Stimulated activated CD4-positive, alpha-beta T cell treated with anti-CD3 and anti-CD28 coated beads, TNF-alpha, amount 100 ng/mL, for 24 hours (primary cell): ENCODE measurements at places on chromosomes 13 and 19.
A peak's percentile ranks its signal among the peaks of the same experiment; 100 is the strongest.

GRCh38 chr19:55691561-55692481, 16.8 kb downstream of the EPN1 start:
- no peak for DNase-seq

- no peak for DNase-seq
Measured at GRCh38 chr13:108860418-108860817, 231.0 kb downstream of the MYO16 start.

DNA sequence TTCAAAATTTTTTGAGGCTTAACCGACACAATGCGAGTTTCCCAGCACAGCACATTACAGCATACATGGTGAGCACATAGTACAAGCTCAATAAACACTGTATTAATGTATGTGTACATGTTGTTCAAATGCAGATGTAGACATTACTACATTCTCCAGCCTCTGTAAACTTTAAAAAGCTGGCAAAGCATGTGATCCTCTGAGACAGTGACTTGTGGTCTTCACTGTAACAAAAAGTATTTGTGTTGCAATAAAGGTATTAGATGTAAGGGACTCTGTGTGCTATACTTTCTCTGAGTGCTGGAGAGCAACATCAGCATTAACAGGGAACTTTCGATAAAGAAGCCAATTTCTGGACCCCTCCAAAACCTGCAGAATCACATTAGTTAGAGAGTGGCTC, 46.4 kb upstream of the ZNF254 start:
- no peak for DNase-seq

DNA sequence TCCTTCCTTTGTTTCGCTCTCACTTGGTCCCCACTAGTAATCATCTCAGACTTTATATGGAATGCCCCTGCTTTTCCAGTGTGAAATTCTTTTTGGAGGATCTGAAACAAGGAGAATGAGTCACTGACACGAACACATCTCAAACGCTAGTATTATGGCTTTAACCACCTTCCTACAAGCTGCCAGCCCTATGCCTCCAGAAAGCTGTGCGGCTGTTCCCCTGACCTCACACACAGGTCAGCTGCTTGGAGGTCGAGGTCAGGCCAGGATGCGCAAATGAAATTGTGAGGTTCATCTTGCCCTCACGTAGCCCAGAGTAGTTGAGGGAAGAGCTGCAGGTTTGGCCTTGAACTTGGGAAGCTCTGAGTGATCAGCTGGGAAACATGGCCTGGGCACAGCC, 449.8 kb downstream of the FGF9 start:
- no peak for DNase-seq

GRCh38 chr13:87677043-87677495, 5.9 kb downstream of the SLITRK5 start:
- DNase-seq: no peak

DNA sequence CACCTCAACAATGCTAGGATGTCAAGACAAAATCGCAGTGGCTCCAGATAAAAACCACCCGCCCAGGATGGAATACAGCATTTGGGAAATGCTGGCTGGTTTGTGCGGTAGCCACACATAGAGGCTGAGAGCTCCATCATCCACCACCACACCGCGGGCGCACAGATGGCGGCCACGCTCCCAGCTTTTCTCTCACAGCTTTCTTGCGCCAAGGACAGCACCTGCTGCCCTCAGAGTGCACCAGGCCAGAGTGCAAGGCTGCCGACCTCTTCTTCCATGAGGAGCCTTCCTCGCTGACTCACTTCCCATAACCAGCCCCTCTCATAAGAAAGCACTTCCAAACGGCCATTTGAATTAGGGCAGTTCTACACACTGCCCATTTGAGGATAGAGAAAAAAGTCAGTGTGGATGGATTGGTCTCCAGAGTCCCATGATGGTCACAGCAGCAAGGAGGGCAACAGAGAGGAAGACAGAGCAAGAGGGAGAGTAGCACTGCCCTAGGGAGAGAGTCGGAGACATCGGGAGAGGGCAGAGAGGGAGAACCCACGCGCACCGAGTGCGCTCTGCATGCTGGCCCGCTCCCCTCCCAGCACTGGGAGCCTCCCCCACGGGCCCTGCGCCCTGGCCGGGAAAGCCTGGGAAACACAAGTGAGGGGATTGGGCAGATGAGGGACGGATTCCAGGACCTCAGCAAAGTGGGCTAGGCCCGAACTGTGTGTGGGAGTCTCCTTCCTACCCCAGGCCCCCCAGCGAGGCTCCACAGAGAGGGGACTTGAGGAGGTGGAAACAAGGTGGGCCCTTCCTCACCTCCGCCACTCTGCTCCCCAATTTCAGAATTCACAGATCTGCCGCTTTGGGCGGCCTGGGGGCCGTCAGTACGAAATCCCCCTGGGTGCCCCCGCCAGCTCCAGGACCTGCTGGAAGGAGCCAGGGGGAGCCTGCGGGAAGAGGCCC, 156.9 kb downstream of the USP12 start:
- no peak for DNase-seq

DNA sequence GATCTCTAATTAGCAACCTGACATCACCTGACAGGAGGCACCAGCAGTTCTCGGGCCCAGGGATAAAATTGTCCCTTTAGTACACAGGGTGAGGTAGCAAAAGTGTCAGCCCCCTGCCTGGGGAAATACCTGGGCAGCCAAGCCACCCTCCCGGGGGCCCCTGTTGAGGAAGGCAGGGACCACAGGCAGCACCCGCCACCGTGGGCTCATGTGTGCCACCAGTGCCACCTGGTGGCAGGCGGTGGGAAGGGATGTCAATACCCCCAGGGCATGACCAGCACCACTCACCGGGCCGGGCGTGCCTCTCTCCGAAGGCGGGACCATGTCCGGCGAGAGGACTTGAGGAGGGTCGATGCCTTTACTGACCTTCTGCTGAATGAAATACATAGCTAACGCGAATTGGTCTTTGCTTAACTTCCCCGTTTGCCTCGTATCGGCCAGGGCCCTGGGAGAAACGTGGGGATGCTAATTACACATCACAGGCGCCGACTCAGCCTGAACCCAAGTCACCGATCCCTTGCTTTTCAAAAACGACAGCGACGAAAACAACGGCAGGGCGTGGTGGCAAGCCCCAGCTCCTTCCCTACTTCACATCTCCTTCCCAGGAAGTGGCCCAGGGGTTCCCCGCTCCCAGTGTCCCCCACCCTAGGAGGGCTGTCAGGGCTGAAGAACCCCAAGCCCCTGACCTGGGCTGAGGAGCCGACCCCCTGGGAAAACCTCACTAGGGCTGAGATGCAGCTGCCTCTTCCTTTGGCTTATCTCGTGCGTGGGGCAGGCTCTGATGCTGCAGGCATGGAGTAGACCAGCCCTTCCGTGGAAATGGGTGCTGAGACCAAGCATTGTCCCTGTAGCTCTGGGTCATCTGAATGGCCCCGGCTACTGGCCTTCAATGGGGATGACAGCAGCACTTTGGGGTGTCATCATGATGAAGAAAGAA, 53.8 kb downstream of the EPS15L1 start:
- DNase-seq: peak; percentile 32

- no peak for DNase-seq
Measured at GRCh38 chr13:50132904-50133357, 117.7 kb downstream of the KCNRG start.
